ENCODE measurements at places on chromosomes 3 and 15.

DNA sequence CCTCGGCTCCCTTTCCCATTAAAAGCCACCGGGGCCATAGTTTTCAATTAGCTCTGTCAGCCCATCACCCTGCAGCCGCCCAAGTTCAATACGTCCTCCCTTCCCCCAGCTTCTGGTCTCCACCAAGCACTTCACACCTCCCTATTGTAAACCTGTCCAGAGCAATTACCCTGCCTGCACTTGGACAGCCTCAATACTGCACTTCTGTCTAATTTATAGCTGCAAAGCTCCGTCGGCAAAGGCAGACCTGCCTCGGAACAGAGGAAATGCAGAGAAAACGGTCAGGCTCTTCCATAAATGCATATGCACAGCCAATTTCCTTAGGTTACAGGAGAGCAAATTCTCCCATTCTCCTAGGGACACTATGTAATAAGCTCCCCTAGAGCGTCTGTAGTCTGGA lies 21.9 kb downstream of the LRIG1 start:
- no peaks in the 10 kb centered on the region for H3K36me3 ChIP-seq
- no peak overlapping the region for H3K4me3 ChIP-seq
- DNase-seq, result no peak
- no peaks in the 10 kb centered on the region for H3K27me3 ChIP-seq

GRCh38 chr15:53251996-53252395 lies 461.9 kb upstream of the ONECUT1 start:
- no peak for DNase-seq
- H3K27ac ChIP-seq, result no peak overlapping the region
- H3K27me3 ChIP-seq, result no peaks in the 10 kb centered on the region
- H3K36me3 ChIP-seq, result no peaks in the 10 kb centered on the region

GRCh38 chr3:111173328-111173900 lies 101.8 kb downstream of the NECTIN3 start:
- no peaks in the 10 kb centered on the region for H3K4me1 ChIP-seq
- DNase-seq, result no peak
- H3K4me3 ChIP-seq, result no peak overlapping the region
- no peak overlapping the region for H3K27ac ChIP-seq
- H3K27me3 ChIP-seq, result no peaks in the 10 kb centered on the region

DNA sequence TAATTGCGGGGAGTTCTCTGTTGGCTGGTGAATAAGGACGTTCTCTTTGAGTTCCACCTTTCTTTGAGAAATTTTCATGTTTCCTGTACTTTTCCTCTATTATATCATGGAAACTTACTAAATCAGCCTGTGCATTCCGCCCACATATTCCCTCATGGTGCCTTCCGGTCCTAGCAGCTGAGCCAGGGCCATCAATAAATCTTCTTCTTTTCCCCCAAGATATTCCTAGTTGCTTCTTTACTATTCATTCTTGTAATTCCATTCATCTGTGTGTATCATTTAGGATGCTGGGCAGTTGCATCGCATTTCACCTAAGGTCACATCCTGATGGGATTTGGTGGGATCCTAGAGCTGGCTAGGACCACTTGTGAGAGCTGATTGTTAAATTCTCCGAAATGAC lies 139.2 kb downstream of the RBMS3 start:
- no peak for DNase-seq
- no peak overlapping the region for H3K27ac ChIP-seq
- H3K4me3 ChIP-seq, result no peak overlapping the region
- no peaks in the 10 kb centered on the region for H3K36me3 ChIP-seq
- H3K27me3 ChIP-seq, result no peaks in the 10 kb centered on the region

DNA sequence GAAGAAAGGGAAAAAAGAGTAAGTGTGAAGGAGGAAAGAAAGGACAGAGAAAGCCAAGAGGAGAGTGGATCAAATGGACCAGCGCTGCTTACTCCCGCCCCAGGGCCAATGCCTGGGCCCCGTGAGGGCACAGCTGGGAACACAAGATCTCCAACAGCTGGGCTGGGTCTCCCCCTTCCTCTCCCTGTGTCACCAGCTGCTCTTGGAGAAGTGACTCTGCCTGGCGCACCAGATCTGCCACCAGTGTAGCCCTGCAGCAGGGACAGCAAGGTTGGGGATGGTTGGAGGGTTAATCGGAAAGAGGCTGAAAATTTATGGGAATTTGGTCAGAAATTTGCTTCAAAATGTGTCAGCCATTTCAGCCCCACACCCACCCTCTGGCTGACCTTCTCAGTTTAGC lies 8.4 kb downstream of the CDAN1 start:
- H3K27ac ChIP-seq, result no peak overlapping the region
- H3K4me1 ChIP-seq, result peaks cover 4% of the 10 kb centered on the region
- DNase-seq, result no peak
- H3K4me3 ChIP-seq, result no peak overlapping the region

DNA sequence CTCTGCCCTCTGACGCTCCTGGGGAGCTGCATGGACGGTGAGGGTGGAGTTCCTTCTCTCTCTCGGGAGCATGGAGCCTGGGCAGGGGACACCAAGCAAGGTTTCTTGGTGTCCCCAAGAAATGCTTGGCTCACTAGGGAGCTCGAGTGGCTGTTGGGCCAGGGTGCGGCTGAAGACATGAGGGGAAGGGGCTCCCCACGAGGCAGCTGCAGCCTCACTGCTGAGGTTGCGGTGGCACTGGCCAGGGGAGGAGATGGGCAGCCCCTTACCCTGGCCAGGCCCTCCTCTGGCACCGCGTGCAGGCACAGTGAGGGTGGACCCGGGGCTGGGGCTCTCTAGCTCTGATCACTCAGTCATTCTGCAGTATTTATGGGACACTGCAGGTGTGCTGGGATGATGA lies 43.5 kb upstream of the SLC41A3 start:
- no peaks in the 10 kb centered on the region for H3K36me3 ChIP-seq
- no peak overlapping the region for H3K4me3 ChIP-seq
- H3K27ac ChIP-seq, result no peak overlapping the region
- H3K4me1 ChIP-seq, result peaks cover 9% of the 10 kb centered on the region

DNA sequence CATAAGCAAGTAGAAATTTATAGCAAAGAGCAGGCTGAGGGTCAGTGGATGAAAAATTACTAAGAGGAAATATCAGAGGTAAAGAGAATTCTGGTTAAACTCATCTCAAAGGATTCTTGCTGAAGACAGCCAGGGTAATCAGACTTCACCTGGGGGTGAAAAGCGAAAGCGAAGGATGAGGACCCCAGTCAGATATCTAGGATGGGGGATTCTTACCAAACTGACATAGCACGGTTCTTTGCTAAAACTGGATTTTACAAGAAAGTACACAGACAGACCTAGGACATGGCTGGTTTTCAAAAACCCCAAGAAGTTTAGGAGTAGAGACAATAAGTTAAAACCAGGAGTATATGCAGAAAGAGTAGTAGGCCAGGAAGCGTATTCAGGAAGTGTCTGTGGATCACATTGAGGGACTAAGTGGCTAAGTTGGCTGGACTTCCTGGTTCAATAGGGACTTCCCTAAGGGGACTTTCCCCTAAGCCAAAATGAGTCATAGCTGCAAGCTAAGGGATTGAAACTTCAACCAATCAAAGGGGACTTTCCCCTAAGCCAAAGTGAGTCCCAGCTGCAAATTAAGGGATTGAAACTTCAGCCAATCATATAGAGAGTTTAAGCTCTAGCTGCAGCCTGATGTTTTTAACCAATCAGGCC lies 2.4 kb upstream of the CFAP91 start:
- peak overlapping the region; percentile 33 for H3K27ac ChIP-seq
- DNase-seq, result no peak
- no peak overlapping the region for H3K4me3 ChIP-seq
- no peaks in the 10 kb centered on the region for H3K36me3 ChIP-seq
- H3K4me1 ChIP-seq, result peaks cover 31% of the 10 kb centered on the region

GRCh38 chr15:23851921-23852320 lies 164.8 kb upstream of the NDN start:
- H3K36me3 ChIP-seq, result no peaks in the 10 kb centered on the region
- H3K4me3 ChIP-seq, result no peak overlapping the region
- H3K27ac ChIP-seq, result no peak overlapping the region
- no peaks in the 10 kb centered on the region for H3K27me3 ChIP-seq
- no peak for DNase-seq

- no peak for DNase-seq
- no peak overlapping the region for H3K27ac ChIP-seq
- H3K4me3 ChIP-seq, result no peak overlapping the region
- H3K4me1 ChIP-seq, result peaks cover 40% of the 10 kb centered on the region
- H3K36me3 ChIP-seq, result no peaks in the 10 kb centered on the region
- H3K27me3 ChIP-seq, result no peaks in the 10 kb centered on the region
Observed at GRCh38 chr15:63992300-63992699, 54.0 kb downstream of the DAPK2 start.

DNA sequence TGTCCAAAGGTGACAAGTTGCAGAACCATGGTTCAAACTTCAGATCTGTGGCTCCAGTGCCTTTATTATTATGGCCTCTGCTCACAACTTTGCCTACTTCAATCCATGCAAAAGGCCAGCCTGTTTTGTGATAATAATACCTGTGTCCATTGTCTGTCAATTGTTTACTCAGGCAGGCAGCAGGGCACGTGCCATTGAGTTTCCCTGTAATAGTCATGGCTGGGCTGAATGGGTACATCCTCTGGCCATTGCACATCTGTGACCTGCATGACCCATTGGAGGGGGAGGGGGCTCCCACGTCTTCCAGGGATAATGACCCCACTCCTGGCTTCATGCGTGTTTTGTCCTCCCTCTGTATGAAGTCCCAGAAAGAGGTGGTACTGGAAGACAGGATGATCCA lies 215.4 kb downstream of the SSR3 start:
- H3K36me3 ChIP-seq, result no peaks in the 10 kb centered on the region
- no peaks in the 10 kb centered on the region for H3K27me3 ChIP-seq
- H3K4me1 ChIP-seq, result no peaks in the 10 kb centered on the region

GRCh38 chr15:74242441-74243185 lies 6.5 kb downstream of the CCDC33 start:
- no peak overlapping the region for H3K27ac ChIP-seq
- no peak for DNase-seq
- no peak overlapping the region for H3K4me3 ChIP-seq
- H3K27me3 ChIP-seq, result peaks cover 20% of the 10 kb centered on the region
- no peaks in the 10 kb centered on the region for H3K36me3 ChIP-seq

DNA sequence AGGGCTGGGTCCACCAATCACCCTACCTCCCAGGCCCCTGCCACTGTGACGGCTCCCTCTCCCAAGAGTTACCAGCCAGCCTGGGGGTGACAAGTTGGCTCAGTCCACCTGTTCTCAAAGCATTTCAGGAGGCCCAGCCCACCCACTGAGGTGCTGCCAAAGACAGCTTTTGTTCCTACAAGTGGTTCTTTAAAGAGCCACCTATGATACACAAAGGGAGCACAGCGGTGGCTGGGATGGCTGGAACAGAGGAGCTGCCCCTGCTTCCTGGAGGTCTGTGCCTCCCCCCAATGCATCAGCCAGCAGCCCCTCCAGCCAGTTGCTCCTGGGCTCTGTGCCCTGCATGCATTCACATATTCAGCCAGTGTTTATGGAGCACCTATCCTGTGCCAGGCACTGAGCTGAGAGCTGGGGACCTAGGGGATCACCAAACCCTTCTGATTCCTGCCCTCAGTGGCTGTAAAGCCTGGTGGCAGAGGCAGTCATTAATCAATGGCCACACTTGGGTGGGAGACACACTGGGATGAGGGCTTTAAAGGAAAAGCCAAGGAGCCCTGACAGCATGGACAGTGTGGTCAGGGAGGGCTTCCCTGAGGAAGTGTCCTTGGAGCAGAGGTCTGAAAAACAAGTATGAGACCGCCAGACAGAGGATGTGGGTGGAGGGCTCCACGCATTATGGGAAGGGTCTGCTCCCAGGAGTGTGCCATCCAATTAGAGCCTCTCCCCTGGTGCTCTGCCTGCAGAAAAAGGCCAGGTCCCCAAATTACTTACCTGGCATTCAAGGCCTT lies 107.1 kb upstream of the LINGO1 start:
- H3K27ac ChIP-seq, result no peak overlapping the region
- no peak for DNase-seq
- H3K27me3 ChIP-seq, result peaks cover 13% of the 10 kb centered on the region
- no peaks in the 10 kb centered on the region for H3K36me3 ChIP-seq
- no peak overlapping the region for H3K4me3 ChIP-seq
- H3K4me1 ChIP-seq, result no peaks in the 10 kb centered on the region

GRCh38 chr3:156397534-156397933 lies 157.4 kb downstream of the SSR3 start:
- H3K27me3 ChIP-seq, result no peaks in the 10 kb centered on the region
- no peak for DNase-seq
- H3K27ac ChIP-seq, result no peak overlapping the region
- no peaks in the 10 kb centered on the region for H3K36me3 ChIP-seq

GRCh38 chr15:100005013-100005412 lies 271.8 kb upstream of the LYSMD4 start:
- H3K4me3 ChIP-seq, result no peak overlapping the region
- no peaks in the 10 kb centered on the region for H3K36me3 ChIP-seq
- no peak for DNase-seq
- no peaks in the 10 kb centered on the region for H3K4me1 ChIP-seq
- no peak overlapping the region for H3K27ac ChIP-seq

DNA sequence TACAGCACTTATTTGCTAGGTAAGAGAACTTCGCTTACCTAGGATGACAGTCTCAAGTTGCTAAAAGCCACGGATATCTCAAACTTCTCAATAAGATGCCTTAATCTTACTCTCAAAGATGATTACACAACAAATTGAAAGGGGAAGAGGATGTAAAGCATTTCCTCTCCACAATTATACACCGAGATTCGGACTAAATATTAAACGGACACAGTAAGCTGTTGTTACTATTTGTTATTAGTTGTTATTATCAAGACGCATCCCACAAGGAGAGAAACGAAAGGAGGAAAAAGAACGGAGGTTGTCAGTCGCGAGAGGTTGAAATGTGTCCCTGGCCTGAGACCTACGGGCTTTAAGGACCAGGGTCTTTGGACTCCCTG lies 660 bp downstream of the ZNF106 start:
- H3K4me3 ChIP-seq, result peak overlapping the region; percentile 94
- H3K27me3 ChIP-seq, result no peaks in the 10 kb centered on the region
- H3K27ac ChIP-seq, result peak overlapping the region; percentile 97
- H3K36me3 ChIP-seq, result peaks cover 2% of the 10 kb centered on the region
- peaks cover 59% of the 10 kb centered on the region for H3K4me1 ChIP-seq

- H3K4me1 ChIP-seq, result no peaks in the 10 kb centered on the region
- no peak within 1 kb of the TSS for H3K4me3 ChIP-seq
- no peaks in the 10 kb centered on the region for H3K27me3 ChIP-seq
- no peak within 1 kb of the TSS for H3K27ac ChIP-seq
- no peaks in the 10 kb centered on the region for H3K36me3 ChIP-seq
- no peak for DNase-seq
Observed at GRCh38 chr3:39329493-39329892, at the start of gene CCR8. TSS of gene CCR8 (plus strand) at chr3:39329709. CDS start at chr3:39332332, 2,623 bp downstream.

DNA sequence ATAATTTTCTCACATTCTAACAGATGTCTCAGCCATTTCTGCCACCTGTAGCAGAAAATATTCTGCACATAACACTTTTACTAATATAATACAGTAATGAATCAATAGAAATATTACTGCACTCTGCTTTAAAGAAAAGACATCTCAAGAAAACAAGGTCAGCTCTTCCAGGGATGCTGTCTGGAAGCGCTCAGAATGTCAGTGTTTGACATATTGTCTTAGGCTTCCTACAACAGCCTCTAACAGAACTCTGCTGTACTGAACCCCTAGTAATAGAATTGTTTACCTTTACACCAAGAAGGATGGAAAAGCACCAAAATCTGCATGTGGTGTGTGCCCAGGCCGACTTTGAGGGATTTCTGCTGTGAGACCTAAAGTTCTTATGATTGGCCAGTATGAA lies 61.9 kb upstream of the FSTL1 start:
- no peaks in the 10 kb centered on the region for H3K36me3 ChIP-seq
- H3K27me3 ChIP-seq, result no peaks in the 10 kb centered on the region
- no peak overlapping the region for H3K4me3 ChIP-seq

- H3K4me1 ChIP-seq, result no peaks in the 10 kb centered on the region
- no peak overlapping the region for H3K27ac ChIP-seq
- no peak overlapping the region for H3K4me3 ChIP-seq
- H3K27me3 ChIP-seq, result no peaks in the 10 kb centered on the region
- no peaks in the 10 kb centered on the region for H3K36me3 ChIP-seq
Observed at GRCh38 chr3:62954580-62954979, 79.4 kb upstream of the CADPS start.
